ENCODE measurements at places on chromosomes 5 and 9.

GRCh38 chr5:59197911-59198310 lies 615.0 kb downstream of the RAB3C start:
- no peak for DNase-seq

DNA sequence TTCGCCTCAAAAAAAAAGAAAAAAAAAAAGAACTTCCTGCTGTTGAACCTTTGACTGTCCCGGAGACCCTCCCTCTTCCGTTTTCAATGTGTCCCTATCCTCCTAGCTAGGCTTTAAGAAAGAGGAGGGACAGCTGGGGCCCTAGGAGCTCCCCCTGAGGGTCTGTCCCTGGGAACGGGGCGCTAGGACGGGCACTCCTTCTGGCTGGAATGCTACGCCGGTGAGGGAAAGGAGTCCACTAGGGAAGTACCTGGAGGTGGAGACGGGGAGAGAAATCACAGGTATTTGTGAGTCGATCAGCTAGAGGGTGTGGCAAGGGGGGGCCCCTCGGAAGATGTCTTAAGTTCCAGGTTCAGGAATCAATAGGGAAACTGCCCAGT lies 4.6 kb downstream of the SIT1 start:
- DNase-seq: no peak

GRCh38 chr9:126452106-126452505 lies 125.5 kb downstream of the MVB12B start:
- DNase-seq: no peak

GRCh38 chr9:133528001-133528875 lies 3.5 kb upstream of the MYMK start:
- no peak for DNase-seq

GRCh38 chr5:94499806-94500205 lies 118.6 kb downstream of the KIAA0825 start:
- DNase-seq: no peak

DNA sequence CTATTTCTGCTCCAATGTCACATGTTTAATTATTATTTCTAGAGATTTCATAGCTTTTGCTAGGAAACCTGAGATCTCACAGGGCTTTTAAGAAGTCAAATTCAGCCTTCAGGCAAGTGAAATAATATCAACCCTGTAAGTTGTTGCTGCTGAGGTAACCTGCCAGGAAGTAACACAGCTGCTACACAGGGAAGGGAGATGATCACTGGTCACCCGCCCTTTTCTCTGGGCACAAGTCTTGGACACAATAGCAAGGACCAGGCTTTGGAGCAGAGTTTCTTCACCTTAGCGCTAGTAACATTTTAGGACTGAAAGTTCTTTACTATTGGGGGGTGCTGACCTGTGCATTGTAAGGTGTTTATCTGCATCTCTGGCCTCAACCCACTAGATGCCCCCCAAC lies 50.1 kb downstream of the PTTG1 start:
- no peak for DNase-seq

DNA sequence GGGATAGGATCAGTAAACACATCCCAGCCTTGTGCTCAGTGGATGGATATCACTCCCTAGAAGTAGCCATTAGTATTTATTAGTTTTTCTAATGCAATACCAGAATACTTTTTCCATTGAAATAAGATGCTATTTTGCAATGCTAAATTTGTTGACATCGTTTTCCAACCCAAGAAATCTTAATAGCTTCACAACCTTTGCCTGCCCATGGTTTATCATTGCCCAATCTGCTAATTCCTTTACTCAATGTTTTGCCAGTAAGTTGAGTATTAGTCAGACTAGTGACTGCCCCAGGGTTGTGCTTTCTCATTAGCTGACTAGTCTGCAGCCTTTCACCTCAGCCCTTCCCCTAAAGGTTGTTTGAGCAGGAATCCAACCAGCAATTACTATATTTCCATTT lies 62.9 kb downstream of the NREP start:
- DNase-seq: peak; percentile 18

DNA sequence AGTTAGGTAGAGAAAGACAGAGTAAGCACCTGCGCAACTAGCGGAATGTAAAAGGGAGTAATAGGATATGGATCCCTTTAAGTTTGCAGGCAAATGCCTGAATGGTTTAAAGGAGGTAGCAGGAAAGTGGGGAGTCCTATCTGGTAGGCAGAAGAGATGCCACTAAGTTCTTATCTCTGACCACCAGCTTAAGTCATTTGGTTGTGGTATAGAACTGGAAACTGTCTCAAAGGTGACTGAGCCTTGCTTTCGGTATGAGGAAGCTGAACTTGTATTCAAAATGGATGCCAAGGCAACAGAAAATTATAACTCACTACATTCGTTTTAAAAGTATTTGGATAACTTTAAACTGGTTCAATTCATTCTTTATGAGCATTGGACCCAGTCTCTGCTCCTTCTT lies 475.6 kb downstream of the DMRTA1 start:
- no peak for DNase-seq

DNA sequence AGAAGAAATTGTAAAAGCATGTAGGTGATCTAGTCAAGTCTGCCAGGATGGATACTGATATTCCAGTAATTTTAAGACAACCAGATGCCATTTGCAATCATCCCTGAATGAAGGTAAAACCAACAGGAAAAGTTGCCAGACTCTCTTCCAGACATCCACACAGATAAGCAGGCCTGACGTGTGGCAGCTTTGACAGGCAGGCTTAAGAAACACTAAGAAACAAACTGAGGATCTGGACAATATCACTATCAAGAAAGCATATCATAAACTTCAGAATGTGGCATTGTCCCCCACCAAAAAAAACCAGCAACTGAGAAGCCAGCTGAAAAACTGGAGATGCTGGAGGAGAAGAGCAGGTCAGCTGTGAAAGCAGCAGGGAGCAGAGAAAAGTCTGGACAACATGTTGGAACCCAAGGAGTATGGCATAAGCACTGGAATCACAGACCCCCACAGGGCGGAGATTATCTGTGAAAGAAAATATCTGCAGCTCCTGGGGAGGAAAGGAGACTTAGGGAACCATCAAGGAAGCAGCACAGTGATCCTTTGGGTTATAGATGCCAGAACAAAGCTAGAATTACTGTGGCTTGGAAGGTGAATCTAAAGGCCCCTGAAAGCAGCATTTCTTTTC lies 307.0 kb downstream of the CWC27 start:
- DNase-seq: no peak

DNA sequence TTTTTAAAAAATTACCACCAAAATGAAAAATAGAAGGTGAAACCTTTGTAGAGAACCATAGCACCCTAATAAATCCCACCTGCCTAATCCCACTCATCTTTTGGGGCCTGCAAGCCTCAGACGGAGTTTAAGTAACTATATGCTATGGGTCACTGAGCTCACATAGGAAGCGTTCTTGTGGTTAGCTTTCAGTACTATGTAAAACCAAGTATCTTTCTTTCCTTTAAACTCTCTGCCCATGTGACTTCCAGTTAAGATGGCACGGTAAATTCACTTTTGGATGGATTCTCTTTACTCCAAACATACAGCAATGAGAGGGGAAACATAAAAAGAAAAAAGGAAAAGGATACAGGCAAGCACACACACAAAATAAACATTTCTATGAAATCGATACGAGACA lies 50.9 kb downstream of the FANCC start:
- no peak for DNase-seq

DNA sequence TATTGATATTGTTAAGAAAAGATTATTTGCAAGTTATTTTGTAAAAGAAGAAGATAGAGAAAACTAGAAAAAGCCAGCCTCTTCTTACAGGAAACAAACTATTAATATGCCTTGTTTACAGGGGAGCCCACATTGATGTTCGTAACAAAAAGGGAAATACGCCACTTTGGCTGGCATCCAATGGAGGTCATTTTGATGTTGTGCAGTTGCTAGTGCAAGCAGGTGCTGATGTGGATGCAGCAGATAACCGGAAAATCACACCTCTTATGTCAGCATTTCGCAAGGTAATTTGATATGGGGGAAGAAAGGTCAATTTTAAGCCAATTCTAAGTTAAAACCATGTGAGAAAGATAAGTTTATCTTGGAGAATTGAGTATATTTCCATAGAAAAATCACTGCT lies 37.6 kb upstream of the EIF4EBP3 start:
- no peak for DNase-seq

GRCh38 chr5:52359261-52359660 lies 428.5 kb upstream of the ITGA1 start:
- no peak for DNase-seq

GRCh38 chr9:132732326-132733259 lies 62.3 kb downstream of the GTF3C4 start:
- DNase-seq: peak; percentile 21

- no peak for DNase-seq
Measured at GRCh38 chr5:67000794-67001475, 195.7 kb downstream of the CD180 start.

- DNase-seq: no peak
Measured at GRCh38 chr9:106639873-106640568, 222.9 kb upstream of the ZNF462 start.

DNA sequence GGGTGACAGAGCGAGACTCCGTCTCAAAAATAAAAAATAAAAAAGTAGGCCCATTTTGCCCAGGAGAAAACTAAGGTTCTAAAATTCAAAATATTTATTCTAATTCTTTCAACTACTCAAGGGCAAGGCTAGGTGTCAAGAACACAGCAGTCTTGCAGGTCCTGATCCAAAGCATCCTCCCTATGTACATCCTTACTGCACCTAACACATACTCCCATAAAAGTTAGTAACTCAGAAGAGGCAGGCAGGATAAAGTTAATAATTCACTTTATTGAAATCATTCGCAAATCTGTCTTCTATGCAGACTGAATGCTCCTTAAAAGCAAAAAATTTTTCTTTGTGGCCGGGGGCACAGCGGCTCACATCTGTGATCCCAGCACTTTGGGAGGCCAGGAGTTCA lies 11.1 kb downstream of the GOLPH3 start:
- DNase-seq: no peak

DNA sequence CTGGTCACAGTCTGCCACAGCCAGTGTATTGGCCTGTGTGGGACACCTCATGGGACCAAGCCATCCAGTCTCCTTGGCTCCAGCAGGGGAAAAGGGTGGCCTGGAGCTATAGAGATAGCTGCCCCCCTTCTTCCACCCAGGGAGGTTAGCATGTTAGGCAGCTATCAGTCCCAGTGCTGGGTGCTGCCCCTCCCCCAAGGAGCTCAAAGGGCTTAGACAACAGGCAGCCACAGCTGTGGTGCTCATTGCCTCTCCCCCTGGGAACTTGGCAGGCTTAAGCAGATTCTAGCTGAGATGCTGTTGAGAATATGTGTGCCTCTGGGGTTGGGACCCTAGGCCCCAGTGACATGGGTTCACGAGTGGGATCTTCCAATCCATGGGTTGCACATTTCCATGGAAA lies 226.0 kb upstream of the PTGER4 start:
- DNase-seq: no peak

- no peak for DNase-seq
Measured at GRCh38 chr9:38389313-38389712, 3.2 kb upstream of the ALDH1B1 start.

DNA sequence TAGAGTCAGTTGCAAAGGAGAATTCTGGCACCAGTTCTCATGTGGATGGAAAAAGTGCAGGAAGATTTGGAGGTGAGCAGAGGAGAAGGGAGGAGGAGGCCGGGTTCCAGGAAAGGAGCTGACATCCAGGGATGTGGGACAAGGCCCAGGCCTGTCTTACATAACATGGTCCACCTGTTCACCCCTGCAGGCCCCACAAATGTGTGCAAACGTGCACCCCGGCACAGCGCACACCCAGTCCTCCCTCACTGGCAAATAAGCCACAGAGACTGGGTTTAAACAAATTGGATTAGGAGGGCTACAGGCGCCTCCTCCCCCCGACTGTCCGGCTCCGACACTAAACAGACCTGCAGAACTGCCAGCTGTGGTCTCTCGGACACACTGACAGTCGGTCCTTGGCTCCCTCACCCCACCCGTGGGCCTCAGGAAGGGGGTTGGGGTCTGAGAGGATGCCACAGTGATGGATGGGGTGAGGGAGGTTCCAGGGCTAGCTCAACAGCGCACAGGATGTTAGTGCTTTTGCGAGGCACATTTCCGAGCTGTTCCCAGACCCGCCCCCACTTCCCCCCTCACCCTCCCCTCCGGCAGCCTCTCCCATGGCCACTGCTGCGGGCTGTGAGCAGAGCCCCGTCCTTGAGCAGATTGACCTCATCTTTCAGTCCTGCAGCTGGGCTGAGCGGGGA lies 43.4 kb upstream of the IL17B start:
- peak; percentile 58 for DNase-seq

- no peak for DNase-seq
Measured at GRCh38 chr9:129781981-129782380, 21.0 kb upstream of the TOR1B start.

- peak; percentile 92 for DNase-seq
Measured at GRCh38 chr5:178279723-178280438, 47.3 kb upstream of the PHYKPL start.

- DNase-seq: no peak
Measured at GRCh38 chr5:63398346-63398745, 563.9 kb downstream of the HTR1A start.

- DNase-seq: peak; percentile 27
Measured at GRCh38 chr9:76456202-76456926, 2.6 kb upstream of the GCNT1 start.

- no peak for DNase-seq
Measured at GRCh38 chr9:70921136-70921535, 200.3 kb downstream of the TRPM3 start.

- no peak for DNase-seq
Measured at GRCh38 chr5:78640662-78641474, 7.7 kb downstream of the LHFPL2 start.

- no peak for DNase-seq
Measured at GRCh38 chr5:120510098-120510637, 46.1 kb downstream of the PRR16 start.

DNA sequence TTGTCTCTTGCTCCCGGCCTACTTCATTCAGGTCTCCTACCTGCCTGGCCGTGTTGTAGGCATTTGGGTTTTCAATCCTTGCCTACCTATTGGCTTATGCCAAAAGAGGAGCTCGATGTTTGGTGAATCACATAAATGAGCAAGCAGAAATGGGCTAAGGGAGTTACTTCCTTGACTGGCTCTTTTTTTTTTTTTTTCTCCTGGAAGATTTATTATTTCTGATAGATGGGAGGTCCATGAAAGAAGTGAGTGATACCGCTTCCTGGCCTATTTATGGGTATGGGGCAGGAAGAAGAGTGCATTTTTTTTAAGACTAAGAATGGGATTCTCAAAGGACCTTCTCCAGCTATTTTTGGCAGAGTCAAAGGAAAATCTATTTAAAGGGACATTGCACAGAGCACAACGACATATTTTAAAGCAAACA lies 294.1 kb downstream of the ARHGAP26 start:
- no peak for DNase-seq

GRCh38 chr5:66553916-66554575 lies 42.1 kb upstream of the MAST4 start:
- DNase-seq: peak; percentile 21

DNA sequence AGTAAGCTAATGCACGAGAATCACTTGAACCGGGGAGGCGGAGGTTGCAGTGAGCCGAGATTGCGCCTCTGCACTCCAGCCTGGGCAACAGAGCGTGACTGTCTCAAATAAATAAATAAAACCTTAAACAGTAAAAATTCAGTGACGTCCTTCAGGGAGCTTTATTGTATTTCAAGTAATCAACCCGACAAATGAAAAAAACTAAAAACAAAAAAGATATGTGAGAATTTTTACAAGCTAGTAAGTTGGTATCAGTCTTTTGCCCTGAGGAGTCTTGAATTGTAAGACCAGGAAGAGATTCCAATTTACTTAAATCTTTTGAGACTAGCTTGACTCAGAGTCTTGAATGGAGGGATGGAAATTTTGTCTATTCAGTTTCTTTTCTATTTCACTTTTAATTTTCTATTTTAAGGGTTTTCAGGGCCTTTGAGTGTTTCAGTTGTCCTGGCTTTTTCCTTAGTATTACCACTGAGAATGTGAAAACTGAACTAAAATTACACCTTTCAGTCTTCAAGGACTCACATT lies 126.0 kb upstream of the DHFR start:
- no peak for DNase-seq
